Type B pancreatic cell (in vitro differentiated cells): ENCODE measurements at places on chromosomes 4 and X. TPM values are rescaled to one million over a fixed set of nuclear protein-coding genes. Genes with fewer than 3 reads are reported as not detected.

- no peak overlapping the region for H3K27ac ChIP-seq
- H3K36me3 ChIP-seq: peaks cover 15% of the 10 kb centered on the region
- peaks cover 21% of the 10 kb centered on the region for H3K4me1 ChIP-seq
- DNase-seq: no peak
- no peak overlapping the region for H3K4me3 ChIP-seq
Measured at GRCh38 chrX:9537781-9538180, 72.9 kb downstream of the TBL1X start.

- no peak overlapping the region for H3K27ac ChIP-seq
- no peak overlapping the region for H3K4me3 ChIP-seq
- no peak for DNase-seq
Measured at GRCh38 chrX:67044029-67044653, 405.3 kb upstream of the EDA2R start.

- no peak overlapping the region for H3K4me3 ChIP-seq
- H3K4me1 ChIP-seq: peaks cover 8% of the 10 kb centered on the region
- H3K36me3 ChIP-seq: no peaks in the 10 kb centered on the region
- peaks cover 9% of the 10 kb centered on the region for H3K27me3 ChIP-seq
- DNase-seq: no peak
- H3K27ac ChIP-seq: no peak overlapping the region
Measured at GRCh38 chr4:81903212-81903611, 431.5 kb upstream of the RASGEF1B start.

- no peaks in the 10 kb centered on the region for H3K27me3 ChIP-seq
- no peak overlapping the region for H3K27ac ChIP-seq
- no peak overlapping the region for H3K4me3 ChIP-seq
- DNase-seq: no peak
Measured at GRCh38 chr4:126748736-126749135, 884.0 kb upstream of the INTU start.

DNA sequence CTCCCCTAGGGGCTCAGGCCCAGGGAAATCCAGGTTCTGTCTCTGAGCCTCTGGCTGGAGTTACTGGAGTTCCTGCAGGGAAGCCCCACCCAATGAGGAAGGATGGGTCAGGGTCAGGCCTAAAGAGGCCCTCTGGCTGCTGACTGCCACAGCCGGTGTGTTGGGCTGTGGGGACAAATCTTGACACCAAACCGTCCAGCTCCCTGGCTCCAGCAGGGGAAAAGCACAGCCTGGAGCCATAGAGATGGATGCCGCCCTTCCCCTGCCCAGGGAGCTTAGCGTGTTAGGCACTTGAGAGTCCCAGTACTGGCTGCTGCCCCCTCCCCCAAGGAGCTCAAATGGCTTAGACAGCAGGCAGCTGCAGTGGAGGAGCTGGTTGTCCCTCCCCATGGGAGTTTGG is 321.3 kb upstream of the LCORL start:
- peaks cover 2% of the 10 kb centered on the region for H3K4me1 ChIP-seq
- H3K27me3 ChIP-seq: peaks cover 2% of the 10 kb centered on the region
- DNase-seq: no peak
- H3K27ac ChIP-seq: no peak overlapping the region
- H3K4me3 ChIP-seq: no peak overlapping the region

GRCh38 chrX:68832101-68832416 is 3.2 kb downstream of the EFNB1 start:
- H3K36me3 ChIP-seq: peaks cover 4% of the 10 kb centered on the region
- peaks cover 15% of the 10 kb centered on the region for H3K4me1 ChIP-seq
- DNase-seq: peak; percentile 40

DNA sequence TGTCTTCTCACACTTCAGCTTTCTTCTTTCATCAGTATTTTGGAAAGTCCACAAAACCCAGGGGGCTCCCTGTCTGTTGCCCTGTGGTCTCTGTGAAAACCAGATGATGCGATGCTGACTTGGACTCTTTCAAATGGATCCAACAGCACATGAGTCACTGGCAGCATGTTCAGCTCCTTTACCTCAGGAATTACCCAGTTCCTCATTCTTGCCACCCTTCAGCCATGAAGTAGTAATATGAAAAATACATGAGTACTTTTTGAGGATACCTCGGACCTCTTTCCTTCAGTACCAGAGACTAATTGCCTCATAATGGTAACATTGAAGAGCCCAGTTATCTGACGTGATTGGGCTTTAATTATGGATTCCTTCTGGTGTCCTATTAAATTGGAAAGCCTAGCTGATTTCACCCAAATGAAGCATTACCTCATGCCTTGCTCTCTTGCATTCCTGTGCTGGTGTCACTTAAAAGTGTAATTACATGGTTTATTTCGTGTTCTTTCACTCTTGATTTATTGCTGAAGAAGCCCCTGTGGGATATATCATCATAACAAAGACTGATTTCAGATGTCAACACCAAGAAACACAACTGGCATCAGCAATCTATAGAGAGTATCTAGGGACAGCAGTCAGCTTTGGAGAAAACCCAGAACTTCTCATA is 63.4 kb downstream of the NFKB1 start:
- H3K4me3 ChIP-seq: no peak overlapping the region
- no peak for DNase-seq
- no peak overlapping the region for H3K27ac ChIP-seq
- H3K4me1 ChIP-seq: peaks cover 3% of the 10 kb centered on the region
- no peaks in the 10 kb centered on the region for H3K27me3 ChIP-seq

DNA sequence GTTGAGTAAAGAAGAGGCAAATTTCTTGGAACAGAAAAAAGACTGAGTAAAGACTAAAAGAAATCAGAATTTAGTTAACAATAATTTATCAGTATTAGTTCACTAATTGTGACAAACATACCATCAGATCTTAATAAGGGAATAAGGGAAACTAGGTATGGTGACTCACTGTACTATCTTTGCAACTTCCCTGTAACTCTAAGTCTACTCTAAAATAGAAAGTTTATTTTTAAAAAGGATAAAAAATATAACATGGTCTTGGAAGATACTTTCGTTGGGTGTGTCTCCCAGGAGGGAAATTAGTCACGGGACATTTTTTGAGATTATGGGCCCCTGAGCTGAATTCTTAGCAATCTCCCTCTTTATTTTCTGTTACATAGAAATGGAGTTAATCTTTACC is 97.3 kb downstream of the EMCN start:
- no peak overlapping the region for H3K27ac ChIP-seq
- H3K4me3 ChIP-seq: no peak overlapping the region
- H3K36me3 ChIP-seq: no peaks in the 10 kb centered on the region
- H3K27me3 ChIP-seq: no peaks in the 10 kb centered on the region
- no peaks in the 10 kb centered on the region for H3K4me1 ChIP-seq

Gene GATA1
- total RNA-seq: not detected in 2 replicates

DNA sequence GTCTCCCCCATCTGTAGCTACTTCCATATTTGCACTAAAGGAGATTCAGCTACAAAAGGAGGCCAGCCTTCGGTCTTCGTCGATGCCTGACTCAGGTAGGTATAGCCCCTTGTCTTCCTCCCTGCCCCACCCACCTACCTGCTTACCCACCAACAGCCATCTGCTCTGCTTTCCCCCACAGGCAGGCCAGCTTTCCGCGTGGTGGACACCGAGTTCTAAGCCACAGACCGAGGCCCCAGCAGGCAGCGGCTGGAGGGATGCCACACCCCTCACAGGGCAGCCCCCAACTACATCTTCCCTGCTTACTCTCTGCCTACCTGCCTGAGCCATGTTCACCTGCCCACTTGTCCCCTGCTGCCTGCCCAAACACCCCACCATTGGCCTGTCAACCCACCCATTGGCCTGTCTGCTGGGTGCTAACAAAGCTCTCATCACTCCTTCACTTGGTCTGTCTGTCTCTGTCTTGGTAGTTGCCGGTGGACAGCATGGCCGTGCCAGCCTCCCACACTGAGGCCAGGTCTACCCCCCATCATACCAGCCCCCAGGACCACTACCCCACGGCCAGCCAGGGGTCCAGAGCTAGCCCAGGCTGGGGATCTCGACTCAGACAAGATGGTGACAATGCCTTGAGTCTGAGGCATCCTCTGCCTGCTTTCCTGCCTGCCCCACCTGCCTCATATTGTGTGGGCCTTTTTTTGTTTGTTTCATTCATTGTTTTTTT is 4.1 kb upstream of the USP11 start:
- peaks cover 17% of the 10 kb centered on the region for H3K4me1 ChIP-seq
- H3K27ac ChIP-seq: no peak overlapping the region
- DNase-seq: no peak
- H3K36me3 ChIP-seq: peaks cover 26% of the 10 kb centered on the region

Gene BEX1
- 61.9 and 67.8 TPM in 2 replicates for total RNA-seq

GRCh38 chr4:53000560-53000959 is 138.4 kb downstream of the RASL11B start:
- no peaks in the 10 kb centered on the region for H3K36me3 ChIP-seq
- peaks cover 17% of the 10 kb centered on the region for H3K4me1 ChIP-seq
- DNase-seq: no peak

Gene TMPRSS11B
- total RNA-seq: 1.0 and 3.1 TPM in 2 replicates

Gene NKX1-1
- total RNA-seq: not detected in 2 replicates

Gene DOK7
- total RNA-seq: 0.55 and 0.72 TPM in 2 replicates
